ENCODE measurements at places on chromosomes 4 and X.

GRCh38 chrX:15056044-15056443 lies 182.8 kb downstream of the MOSPD2 start:
- no peak for DNase-seq

DNA sequence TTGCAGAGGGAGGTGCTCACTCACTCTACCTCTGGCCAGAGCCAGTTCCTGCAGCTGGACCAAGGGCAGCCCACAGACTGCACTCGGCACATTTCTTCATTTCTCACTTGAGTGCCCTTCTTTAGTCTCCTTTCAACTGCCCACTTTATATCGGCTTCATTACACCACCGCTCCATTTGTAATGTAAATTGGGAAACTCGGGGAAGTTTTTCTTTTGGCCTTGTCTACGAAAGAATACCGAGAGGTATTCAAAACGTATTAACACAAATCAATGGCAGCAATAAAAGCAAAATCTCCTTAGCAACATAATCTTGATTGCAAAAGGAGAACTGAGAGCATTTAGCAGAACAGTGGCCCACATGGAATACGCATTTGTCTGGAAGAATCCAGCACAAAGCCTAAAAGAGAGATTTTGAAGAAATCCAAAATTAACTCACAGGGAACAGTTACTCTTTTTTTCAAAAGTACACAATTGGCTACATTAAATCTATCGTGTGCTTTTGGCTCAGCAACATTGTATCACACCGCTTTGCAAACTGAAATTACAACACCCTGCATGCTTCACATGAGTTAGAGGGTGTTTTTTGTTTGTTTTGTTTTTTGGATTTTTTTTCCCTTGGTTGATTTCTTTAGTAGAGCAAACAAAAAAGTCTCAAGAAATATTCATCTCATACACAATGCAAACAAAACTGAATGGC lies 62.6 kb downstream of the CHIC2 start:
- no peak for DNase-seq

- no peak for DNase-seq
Measured at GRCh38 chr4:140289486-140289885, 84.0 kb upstream of the SCOC start.

GRCh38 chr4:109408711-109409110 lies 24.9 kb upstream of the SEC24B start:
- no peak for DNase-seq

GRCh38 chr4:152193059-152193458 lies 342.8 kb downstream of the FBXW7 start:
- DNase-seq = no peak

Data from midbrain (tissue), 1 donor.